Myocyte (in vitro differentiated cells): ENCODE measurements at places on chromosomes 7 and 10.

GRCh38 chr7:64630496-64630895 is 35.4 kb upstream of the ZNF107 start:
- DNase-seq, result peak; percentile 26

GRCh38 chr7:29765490-29765889 is 40.8 kb upstream of the WIPF3 start:
- peak; percentile 88 for DNase-seq

- DNase-seq, result no peak
Measured at GRCh38 chr7:51318001-51318400, 1.4 kb upstream of the COBL start.

- no peak for DNase-seq
Measured at GRCh38 chr10:131785121-131785460, 115.7 kb upstream of the PPP2R2D start.

GRCh38 chr10:23146258-23146657 is 45.9 kb upstream of the PTF1A start:
- DNase-seq, result no peak

GRCh38 chr7:81903115-81903514 is 133.3 kb upstream of the HGF start:
- no peak for DNase-seq

GRCh38 chr10:49484486-49485235 is 54.3 kb downstream of the ERCC6 start:
- DNase-seq, result peak; percentile 17

DNA sequence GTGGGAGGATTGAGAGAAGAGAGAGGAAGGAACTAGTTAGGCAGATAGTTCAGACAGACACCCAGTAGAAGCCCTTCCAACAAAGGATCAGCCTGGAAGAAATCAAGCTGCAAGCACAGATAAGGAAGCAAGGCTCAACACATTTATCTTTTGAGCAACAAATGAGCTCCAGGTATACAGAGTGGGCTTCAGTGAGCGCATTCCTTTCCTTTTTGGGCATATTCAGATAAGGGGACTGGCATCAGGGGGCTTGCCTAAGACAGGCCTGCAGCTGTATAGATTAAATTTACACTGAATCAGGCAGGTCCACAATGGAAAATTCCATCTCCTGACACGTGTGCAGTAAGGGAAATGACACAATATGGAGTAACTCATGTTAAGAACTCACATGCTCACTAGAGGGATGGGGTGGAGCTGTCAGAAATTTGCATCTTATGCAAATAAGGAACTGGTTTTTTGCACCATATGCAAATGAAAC is 147.2 kb downstream of the AKR1D1 start:
- DNase-seq, result no peak

DNA sequence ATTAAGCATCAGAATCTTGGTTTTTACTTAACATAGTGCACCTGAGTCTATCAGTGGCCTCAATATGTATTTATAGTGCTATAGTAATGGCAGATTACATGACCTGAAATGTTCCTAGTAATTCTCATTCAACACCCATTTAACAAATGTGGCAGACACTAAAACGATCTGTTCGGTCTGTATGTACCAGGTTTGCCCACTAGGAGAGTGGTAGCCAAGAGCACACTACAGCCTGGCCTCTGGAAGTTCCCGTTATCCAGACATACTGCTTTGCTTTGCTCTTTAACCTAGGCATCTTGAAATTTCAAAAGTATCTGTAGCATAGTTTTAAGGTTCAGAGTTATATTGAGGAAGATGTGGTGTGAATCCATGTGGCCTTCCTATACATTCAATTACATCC is 395.7 kb upstream of the NRG3 start:
- DNase-seq, result no peak

- DNase-seq, result peak; percentile 60
Measured at GRCh38 chr10:58755677-58756076, 243.0 kb downstream of the BICC1 start.

DNA sequence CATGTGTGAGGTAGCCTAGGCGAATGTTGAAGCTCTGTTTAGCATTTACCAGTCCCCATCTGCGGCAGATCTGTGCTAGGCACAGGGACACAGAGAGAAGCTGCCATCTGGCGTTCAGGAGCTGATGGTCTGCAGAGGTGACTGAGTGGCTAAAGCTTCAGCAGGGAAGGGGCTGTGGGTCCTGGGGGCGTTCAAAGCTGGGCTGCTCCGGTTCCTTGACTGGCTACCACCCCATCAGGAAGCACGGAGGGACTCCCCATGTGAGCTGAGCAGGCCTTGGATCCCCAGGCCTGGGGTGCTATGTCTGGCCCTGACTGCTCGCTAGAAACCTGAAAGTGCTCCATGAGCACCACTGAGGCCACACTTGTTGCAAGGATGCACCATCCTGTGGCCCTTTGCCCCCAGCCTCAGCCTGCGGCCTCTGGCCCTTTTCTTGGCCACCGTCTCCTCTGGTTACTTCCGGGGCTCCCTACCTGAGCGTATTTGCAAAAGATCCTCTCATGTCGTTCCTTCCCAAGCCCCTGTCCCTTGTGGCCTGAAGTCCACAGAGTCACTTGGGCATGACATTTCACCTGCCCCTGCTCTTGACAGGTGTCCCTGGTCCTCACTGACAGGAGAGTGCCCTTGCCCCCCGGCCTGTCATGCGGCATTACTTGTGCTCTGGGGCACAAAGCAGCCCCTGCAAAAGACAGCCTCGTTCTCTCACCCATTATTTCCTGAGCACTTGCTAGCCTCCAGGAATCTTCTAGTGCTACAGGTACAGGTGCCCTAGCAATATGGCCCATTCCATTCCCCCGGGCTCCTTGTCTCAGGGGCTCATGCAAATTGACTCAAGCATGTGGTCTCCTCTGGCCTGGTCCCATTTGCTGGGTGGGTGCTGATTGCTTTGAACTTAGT is 108.1 kb downstream of the GLRX3 start:
- no peak for DNase-seq

DNA sequence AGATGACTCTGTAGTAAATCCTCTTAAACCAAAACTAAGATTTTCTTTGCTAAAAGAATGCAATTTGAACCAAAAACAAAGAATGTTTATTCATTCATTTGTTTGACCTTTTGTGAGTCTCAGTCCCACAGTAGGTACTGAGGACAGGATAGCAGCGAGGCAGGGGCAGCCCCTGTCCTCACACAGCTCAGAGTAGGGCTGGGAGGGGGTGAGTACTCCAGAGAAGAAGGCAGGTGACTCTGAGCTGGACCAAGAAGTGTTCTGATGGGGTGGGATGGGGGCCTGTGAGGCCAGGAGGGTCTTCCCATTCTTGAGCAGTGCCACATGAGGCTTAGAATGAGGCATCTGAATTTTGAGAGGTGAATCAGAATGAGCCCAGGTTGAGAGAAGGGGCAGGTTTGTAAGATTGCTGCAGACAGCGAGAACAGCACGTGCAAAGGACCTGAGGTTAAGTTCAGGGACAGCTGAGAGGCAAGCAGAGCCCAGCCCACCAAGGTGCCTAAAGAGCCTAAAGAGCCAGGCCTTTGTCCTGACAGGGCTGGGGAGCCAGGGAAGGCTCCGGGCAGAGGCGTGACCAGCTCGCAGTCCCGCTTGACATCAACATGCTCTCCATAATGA is 56.9 kb upstream of the CHST15 start:
- no peak for DNase-seq

- DNase-seq, result no peak
Measured at GRCh38 chr7:158102897-158103296, 484.7 kb downstream of the PTPRN2 start.

DNA sequence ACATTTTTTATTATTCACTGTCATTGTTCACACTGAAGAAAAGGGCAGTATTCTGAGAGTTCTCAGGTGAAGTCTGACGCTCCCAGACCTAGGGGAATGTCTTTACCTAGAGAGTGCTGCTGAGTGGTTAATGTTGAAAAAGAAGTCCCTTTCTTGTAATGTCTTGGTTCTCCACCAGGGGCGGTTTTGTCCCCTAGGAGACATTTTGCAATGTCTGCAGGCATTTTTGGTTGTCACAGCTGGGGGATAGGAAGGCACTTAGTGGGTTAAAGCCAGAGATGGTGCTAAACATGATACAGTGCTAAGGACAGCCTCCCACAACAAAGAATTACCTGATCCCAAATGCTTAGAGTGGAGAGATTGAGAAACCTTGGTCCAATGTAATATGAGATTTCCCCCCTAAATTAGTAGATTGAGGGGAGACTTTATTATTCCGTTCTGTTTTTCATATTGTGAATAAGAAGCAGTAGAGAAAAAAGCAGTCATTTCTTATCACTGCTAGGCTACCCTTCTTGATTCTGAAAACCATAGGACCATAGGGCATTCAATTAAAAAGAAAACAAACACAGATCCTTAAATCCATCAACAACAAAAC is 13.1 kb downstream of the UMAD1 start:
- DNase-seq, result peak; percentile 17

- DNase-seq, result peak; percentile 10
Measured at GRCh38 chr10:72069751-72070526, 18.4 kb downstream of the SPOCK2 start.

GRCh38 chr10:86968271-86968993 is at the start of gene ADIRF:
TSS of gene ADIRF (plus strand) at chr10:86968482. CDS start at chr10:86968545, 63 bp downstream.
- no peak for DNase-seq

DNA sequence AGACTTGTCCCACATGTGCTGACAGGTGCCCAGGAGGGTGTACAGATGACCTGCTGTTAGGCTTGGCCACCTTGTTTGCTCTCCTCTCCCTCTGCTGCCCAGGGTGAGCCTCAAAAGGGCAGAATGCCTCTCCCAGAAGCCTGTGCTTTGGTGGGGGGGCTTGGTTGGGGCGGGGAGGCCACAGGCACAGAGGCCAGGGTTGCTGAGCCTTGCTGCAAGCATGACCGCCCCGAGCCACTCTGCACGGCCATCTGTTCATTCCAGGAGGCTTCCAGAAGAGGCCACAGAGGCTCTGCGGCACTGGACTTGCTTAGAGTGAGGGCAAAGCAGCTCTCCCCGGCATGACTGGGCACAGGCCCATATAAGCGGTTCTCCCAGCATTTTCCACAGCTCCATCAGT is 190.8 kb downstream of the GLRX3 start:
- DNase-seq, result no peak

DNA sequence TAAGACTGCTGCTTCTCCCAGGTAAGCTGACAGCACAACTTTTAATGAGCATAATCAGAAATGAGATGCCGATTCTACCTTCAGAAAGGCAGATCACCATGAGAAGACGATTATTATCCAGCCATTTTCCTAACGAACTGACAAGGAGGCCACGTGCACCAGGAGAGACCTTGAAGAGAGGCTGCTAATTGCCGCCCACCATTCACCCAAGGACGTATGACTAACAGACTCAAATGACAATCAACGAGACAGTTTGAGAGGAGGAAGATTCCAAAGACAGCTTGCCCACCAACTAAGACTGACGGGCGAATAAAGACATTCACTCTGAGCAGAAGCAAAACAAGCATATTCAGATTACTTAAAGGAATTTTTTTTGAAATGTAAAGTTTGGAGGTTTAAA is 301.9 kb upstream of the TAC1 start:
- no peak for DNase-seq

- no peak for DNase-seq
Measured at GRCh38 chr10:24791084-24791726, 67.5 kb upstream of the ARHGAP21 start.

GRCh38 chr10:59868696-59869593 is 37.4 kb downstream of the CCDC6 start:
- DNase-seq, result no peak

- peak; percentile 72 for DNase-seq
Measured at GRCh38 chr10:396535-397220, 261.4 kb downstream of the ZMYND11 start.

DNA sequence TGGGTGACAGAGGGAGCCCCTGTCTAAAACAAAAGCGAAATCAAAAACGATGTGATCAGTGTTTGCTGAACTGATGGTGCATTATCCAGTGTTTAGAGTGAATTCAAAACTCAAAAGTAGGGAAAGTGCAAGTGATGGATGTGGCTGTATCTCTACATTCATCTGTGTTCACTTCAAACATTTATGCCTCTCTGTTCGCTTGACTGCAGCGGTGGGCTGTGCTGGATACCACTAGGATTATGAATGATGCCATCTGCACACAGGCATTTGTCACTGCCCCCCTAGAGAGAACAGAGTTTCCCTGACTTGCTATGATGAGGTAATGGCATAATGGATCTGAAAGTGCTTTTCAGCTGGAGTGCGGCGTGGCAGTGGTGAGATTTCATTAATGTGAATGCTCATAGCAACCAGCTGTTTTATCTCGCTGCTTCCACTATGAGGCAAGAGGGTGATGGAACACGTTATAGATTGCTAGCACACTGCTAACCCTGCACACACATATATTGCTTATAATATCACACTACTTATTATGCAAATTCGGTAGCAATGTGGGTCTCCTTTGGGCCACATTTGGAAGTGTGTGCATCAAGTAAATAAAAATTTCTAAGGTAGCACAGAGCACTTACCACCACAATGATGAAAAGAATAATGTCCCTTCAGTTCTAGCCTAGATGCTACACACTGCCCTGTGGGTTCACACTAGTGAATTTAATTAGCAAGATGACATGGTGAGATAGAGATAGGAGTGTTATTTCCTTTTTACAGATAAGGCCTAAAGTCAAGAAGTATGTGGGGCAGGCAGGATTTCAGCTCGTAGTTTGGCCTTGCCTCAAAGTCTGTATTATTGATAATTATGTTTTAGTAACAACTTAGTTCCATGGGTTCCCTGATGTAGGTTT is 164.7 kb downstream of the CAMK1D start:
- no peak for DNase-seq

GRCh38 chr10:93357680-93358079 is 124.5 kb downstream of the MYOF start:
- DNase-seq, result peak; percentile 31

DNA sequence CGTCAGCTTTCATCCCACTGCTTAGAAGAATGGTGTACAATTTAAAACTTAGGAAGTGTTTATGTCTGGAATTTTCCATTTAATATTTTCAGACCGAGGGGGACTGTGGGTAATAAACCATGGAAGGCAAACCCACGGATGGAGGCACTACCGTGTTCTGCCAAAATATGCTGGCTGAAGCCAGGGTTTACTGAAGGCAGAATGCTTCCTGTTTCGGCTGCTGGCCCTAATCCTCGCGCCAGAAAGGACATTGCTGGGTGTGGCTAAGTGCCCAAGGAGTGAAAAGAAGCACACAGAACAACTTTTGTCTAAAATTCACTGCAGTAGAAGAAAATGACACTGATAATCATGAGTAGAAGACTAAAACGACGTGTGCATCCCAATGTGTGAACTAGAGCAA is 32.3 kb downstream of the PITRM1 start:
- no peak for DNase-seq

DNA sequence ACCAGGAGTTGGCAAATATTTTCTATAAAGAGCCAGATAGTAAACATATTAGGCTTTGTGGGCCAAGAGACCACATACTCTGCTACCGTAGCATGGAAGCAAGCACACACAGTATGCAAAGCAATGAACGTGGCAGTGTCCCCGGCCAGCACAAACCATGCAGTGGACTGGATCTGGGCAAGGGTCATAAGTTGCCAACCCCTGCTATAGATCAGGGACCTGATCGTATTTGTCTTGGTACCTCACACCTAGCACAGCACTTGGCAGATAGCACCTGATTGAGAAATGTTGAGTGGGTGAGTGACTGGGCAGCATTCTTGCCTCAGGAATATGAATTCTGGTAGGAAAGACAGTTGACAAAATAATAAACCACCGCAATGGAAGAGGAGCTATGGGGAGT is 331.9 kb downstream of the FGFR2 start:
- DNase-seq, result no peak

GRCh38 chr10:29586509-29586908 is 48.3 kb downstream of the SVIL start:
- no peak for DNase-seq
